ENCODE measurements at places on chromosomes 4 and X.

- DNase-seq = no peak
These were observed 90.0 kb downstream of the GATB start for GRCh38 chr4:151670843-151671242.

GRCh38 chr4:34181891-34182290 is 2062.4 kb downstream of the ARAP2 start:
- no peak for DNase-seq

- DNase-seq = no peak
These were observed 84.5 kb downstream of the WFS1 start for GRCh38 chr4:6354119-6354518.

DNA sequence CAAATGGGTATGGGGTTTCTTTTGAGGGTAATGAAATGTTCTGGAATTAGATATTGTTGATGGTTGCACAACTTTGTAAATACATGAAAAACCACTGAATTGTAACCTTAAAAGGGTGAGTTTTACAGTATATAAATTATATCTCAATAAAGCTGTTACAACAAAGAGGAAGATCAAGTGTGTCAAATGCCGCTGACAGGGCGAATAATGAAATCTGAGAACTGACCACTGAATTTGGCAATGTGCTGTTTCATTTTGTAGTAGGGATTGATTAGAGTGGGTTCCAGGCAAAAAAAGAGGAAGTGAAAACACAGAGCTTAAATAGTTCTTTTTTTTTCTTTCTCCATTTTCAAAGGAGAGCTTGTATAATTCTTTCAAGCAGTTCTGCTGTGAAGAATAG is 161.1 kb upstream of the NAP1L5 start:
- no peak for DNase-seq

DNA sequence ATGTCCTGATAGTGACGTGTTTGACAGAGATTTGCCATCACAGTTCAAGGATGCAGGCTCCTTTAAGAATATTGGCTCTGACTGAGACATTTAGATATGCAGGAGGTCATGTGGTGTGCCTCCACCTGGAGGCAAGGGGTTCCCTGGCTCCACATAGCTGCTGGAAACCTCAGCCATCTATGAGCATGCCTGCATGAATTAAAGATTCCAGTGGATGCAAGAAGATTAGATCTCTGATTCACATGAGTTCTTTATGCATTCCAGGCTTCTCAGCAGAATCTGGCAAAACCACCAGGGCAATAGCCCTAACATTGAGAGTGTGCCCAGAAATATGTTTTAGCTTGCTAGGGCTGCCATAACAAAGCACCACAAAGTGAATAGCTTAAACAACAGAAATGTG is 298.5 kb upstream of the AADAT start:
- DNase-seq = no peak
